Nucleus accumbens (tissue), 56 donors: ENCODE measurements at places on chromosomes 5 and 9.

- no peak for DNase-seq
These were observed 34.8 kb upstream of the CDH6 start for GRCh38 chr5:31158686-31159085.

DNA sequence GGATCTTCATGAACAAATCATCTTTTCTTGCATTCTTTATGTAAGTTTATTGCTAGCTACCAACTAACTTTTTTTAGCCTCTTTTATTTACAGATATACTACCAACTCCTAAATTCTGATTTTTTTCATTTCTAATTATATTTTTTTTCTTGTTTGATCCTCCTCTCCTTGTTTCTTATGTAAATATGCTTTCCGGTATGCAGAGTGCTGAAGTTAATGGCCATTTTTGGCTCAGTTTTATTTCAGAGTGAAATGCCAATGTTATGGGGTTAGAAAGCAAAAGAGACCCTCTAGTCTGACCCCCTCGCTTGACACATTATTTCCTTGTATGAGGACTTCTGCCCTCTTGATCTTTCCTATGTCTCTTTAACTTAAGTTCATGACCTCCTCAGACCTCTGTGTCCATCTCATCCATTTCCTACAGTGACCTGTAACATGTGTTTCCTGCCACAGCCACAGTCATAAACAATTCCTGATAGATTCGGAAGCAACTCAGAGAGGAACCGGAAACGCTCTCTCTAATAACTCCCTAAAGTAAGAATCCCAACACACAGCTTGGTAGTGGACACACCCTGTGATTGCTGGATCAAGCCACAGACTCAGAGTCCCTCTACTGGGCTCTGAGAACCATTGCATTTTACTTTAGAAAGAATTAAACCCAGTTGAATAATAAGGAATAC is 42.9 kb upstream of the AFAP1L1 start:
- DNase-seq: no peak

- DNase-seq: no peak
These were observed 182.8 kb downstream of the SPOCK1 start for GRCh38 chr5:137316346-137316736.

- no peak for DNase-seq
These were observed at the start of gene WNK2 for GRCh38 chr9:93183663-93184431. TSS of gene WNK2 (plus strand) at chr9:93184139. CDS start at chr9:93184930, 791 bp downstream.

DNA sequence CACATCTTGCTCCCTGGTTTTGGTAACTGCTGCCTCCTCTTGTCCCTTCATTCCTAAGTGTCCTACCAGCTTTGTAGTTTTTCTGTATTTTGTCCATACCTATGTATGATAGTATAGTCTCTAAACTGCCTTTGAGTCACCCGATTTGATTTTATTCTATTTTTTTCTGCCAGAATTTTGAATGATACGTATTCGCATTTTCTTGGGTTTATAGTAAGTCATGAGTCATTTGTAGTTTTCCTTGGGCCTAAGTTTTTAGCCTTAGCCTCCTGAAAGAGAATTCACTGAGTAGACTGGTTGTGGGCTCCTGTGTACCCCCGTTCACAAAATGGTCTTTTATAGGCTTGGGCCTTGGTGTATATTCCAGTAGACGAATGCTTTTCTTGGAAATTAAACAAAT is 59.6 kb downstream of the LRRTM2 start:
- DNase-seq: no peak

DNA sequence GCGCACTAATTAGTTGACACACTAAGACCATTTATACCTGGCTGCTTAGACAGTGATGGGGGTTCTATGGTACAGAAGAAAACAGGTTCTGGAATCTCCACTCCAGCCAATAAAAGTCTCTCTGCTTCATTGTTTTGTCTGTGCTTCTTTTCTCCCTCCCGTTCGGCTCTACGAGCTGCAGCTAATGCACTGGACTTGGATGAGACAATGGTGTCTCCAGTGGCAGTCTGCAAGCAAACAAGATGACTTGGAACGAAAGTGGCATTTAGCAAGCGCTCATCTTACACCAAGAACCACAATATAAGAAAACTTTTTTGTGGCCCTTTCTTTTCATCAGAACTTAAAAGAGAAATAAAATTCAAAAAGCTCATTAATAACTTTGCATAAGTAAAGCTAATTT is 30.2 kb downstream of the GFM2 start:
- peak; percentile 1 for DNase-seq

DNA sequence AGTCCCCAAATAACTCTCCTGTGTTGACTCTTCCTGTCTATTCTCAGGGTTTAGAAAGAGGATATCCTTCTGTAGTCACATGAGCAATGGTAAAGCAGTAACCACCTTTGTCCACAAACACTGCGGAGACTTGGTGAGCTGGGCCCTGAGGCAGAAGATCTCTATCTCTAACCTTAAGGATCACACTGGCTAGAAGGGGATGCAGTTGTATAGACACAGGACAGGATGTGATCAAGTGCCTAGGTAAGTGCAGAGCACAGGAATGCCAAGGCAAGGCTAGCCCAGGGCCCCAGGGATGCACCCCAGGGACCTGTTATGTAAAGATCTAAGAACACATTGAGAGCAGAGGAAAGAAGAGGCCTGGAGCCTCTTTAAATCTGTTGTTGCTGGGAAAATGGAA is 610.5 kb downstream of the IRX1 start:
- no peak for DNase-seq

GRCh38 chr5:57111993-57112392 is 61.9 kb upstream of the GPBP1 start:
- DNase-seq: no peak

GRCh38 chr9:72313507-72313906 is 51.5 kb downstream of the ZFAND5 start:
- DNase-seq: no peak

GRCh38 chr9:133527444-133527920 is 2.7 kb upstream of the MYMK start:
- peak; percentile 22 for DNase-seq
